ENCODE measurements at places on chromosomes 3 and 15.

- DNase-seq, result no peak
Observed at GRCh38 chr15:82855286-82856100, 46.1 kb downstream of the WHAMM start.

- DNase-seq, result no peak
Observed at GRCh38 chr3:168472783-168473182, 377.1 kb upstream of the GOLIM4 start.

DNA sequence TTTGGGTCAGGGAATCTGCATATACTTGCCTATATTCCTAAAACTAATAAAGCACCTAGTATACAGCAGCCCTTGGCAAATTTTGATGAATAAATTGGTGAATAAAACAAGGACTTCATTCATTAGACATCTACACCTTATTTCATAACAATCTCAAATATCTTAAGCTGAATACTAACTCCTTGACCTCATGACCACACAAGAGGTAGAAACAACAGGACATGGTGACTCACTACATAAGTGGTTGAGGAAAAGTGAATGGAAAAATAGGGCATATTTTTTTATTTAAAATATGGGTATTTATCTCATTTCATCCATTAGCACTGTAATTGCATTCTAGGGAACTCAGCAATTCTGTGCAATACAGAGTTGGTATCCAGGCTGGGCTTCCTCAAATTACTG, 7.8 kb upstream of the STAC start:
- peak; percentile 63 for DNase-seq

DNA sequence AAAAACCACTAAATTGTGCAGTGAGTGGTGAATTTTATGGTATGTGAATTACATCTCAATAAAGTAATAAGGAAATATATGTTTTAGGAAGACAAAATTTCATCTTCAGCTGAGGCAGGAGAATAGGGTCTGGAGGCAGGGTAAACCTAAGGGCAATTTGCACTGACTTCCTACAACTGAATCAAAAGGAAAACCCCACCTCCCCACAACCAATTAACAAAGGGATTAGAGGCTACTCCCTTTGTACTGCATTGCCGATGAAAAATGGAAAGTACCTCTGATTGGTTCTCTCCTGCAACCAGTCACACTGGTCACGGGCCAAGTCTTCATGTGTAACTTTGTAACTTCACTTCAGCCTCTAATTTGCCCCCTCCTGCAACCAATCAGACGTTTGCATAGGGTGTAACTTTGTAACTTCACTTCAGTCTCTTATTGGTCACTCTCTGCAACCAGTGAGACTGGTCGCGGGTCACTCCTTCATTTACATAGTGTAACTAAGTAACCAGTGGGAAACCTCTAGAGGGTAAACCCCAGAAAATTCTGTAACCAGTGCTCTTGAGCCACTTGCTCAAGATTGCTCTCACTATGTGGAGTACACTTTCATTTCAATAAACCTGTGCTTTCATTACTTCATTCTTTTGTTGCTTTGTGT, 244.5 kb downstream of the CNTN4 start:
- no peak for DNase-seq

DNA sequence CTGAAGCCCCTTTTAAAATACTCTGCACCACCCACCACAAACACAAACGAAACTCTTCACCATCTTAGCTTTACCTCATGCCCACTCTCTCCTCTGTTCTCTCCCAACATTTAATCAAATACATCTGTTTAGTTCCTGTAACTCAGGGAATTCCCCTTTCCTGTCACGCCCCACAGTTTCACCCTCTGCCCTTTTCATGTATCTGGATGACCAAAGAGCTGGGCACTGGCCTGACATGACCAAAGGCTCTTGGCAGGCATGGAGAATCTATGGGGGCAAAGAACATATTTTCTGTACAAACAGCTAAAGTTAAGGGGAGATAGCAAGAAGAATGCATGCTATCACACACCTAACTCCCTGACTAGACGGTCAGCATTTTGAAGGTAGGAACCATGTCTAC, 270.0 kb downstream of the TBL1XR1 start:
- no peak for DNase-seq

DNA sequence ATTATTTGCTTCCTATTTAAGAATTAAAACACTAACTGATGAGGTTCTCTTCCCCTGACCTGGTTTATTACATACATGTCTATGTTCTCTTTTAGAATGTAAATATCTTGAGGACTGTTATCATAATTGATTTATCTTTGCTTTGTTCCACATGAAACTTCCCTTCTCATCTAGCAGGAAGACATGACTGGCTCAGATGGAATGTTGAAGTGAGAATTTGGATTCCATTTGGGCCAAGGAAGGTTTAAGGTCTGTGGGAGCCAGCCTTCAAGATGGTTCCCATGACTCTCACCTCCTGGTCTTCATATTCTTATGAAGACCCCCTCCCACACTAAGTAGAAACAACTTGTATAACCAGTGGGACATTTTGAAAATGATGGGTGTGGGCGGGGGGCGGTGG, 222.2 kb upstream of the GADL1 start:
- DNase-seq, result no peak

GRCh38 chr15:41018534-41018933, 65.3 kb downstream of the CHAC1 start:
- DNase-seq, result no peak

DNA sequence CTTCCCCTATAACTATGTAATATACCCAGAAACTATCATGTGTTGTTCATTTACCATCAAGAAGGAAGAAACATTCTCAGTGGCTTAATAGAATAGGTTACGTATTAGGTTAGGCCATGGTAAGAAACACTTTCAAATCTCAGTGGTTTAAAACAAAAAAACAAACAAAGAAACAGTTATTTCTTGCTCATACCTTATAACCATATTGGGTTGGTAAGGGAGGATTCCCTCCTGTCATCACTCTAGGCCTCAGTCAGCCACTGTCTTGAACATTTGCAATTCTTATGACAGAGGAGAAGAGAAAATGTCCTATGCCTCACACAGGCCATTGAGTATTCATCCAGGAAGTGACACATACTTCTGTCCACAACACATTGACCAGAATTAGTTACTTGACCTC, 727.7 kb upstream of the NECTIN3 start:
- DNase-seq, result no peak

- no peak for DNase-seq
Observed at GRCh38 chr3:141845407-141846049, 30.9 kb upstream of the ATP1B3 start.

- DNase-seq, result no peak
Observed at GRCh38 chr15:76342382-76343201, 6.0 kb downstream of the ISL2 start.

GRCh38 chr15:37877851-37878741, 56.3 kb upstream of the TMCO5A start:
- DNase-seq, result no peak

DNA sequence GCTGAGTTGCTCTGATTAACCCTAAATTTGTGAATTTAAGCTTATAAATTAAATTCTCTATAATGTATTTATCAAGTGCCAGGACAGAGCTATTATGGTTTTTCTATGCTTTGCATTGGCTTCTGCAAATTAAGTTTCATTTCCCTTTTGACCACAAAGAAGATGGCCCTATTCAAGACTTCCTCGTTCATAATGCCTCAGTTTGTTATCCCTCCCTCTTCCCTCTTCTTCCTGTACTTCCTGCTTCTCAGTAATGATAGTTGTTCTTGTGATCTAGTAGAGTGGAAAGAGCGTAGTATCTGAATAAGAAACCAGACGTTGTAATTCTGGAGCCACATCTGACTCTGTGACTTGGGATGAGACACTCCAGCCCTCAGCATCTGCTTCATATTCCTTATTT, 118.7 kb downstream of the CACNA1D start:
- DNase-seq, result no peak

GRCh38 chr15:67869701-67870100, 29.9 kb upstream of the RNU6-1 start:
- no peak for DNase-seq

Measured in SW 1271 (cell line).